ENCODE measurements at places on chromosomes 1 and 21.

- DNase-seq: no peak
Measured at GRCh38 chr1:180163041-180163440, 8.4 kb downstream of the QSOX1 start.

- DNase-seq: no peak
Measured at GRCh38 chr1:78153092-78153736, 107.4 kb downstream of the GIPC2 start.

DNA sequence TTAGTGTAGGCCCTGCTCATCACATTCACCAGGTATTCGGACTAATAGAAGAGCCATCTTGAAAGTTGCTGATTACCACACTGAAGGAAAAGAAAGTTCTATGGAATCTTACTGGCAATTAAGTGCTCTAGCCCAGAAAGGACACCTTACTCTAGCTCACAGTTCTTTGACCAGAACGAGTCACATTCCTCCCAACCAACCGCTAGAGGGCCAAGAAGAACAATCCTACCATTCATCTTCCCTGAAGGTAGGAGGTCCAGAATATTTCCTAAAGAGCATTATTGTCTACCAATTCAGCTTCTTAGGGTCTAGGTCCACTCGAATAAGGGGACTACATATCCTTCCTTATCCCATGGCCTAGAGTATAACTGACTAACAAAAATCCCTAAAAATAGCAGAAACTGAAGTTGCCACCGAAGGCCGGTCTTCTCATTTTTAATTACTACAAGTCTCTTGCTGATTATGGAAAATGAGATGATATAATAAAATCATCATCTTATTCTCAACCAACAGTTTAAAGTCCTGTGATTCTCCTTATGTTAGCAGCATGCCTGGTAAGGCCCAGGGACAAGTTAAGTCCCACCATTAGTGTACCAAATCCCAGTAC is 2.7 kb upstream of the FMO1 start:
- no peak for DNase-seq

DNA sequence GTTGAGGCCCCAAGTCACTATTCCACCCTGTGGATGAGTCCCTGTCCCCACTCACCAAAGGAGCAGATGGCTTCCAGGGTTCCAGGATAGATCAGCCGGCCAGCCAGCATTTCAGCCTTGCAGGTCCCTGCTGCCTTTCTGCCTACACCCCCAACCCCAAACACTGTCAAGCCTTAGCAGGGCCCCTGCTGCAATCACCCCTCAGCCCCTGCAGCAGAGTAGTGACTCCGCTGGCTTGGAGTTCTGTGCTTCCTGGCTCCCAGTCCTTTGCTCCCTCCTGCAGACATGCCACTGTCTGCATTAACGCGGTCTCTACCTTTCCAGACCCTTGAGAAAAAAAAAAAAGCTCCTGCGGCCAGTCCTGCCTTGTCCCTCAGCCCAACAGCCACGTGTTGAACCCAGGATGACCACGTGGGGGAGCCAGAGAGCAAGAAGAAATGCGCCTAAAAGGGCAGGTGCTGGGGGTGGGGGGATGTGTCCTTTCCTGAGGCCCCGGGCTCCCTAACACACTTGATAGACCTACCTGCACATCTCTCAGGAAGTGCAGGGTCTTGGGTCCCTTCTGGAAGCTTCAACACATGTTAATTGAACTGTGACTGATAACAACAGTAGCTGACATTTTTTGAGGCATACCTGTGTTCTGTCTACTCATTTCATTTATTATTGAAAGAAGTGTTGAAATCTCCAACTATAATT is 37.4 kb downstream of the RASSF5 start:
- DNase-seq: peak; percentile 87

GRCh38 chr1:204673909-204674649 is 11.5 kb downstream of the LRRN2 start:
- DNase-seq: no peak

GRCh38 chr1:37722181-37723071 is 30.1 kb downstream of the CDCA8 start:
- no peak for DNase-seq

GRCh38 chr1:244280859-244281258 is 170.8 kb downstream of the ADSS2 start:
- DNase-seq: no peak

DNA sequence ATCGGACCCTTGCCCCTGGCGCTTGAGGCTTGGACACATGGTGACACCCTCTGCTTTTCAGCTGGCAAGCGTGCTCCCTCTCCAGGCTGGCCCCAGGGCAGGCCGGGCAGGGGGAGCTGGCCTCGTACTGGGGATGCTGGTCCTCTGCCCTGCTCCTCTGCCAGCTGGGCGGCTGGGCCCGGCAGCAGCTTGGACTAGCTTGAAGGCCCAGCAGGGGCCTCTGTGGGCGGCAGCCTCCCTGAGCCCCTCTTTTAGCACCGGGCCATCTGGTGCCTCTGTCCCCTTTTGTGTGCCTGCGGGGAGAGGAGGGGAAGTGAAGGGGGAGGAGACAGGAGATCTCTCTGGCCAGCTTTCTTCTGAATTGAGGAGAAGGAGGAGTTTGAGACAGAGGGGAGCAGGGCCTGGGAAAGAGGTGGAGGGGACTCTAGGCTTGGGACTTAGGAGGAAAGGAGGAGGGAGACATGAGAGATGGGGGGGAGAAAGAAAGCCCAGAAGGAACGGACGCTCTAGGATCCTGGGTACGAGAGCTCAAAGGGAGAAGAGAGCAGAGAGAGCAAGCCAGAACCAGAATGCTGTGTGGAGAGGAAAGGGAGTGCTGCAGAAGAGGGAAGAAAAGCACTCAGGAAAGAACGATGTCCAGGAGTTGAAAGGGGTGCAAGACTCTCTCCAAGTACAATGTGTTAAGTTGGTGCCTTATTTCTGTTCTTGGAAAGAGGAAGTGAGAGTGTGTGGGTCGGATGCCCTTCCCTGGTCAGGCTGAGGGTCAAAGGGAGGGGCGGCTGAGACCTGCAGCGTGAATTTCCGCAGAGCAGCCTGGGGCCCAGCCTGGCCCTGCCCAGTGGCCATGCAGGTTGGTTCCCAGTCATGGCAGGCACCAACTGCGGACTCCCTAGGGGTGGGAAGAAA is 40.3 kb downstream of the IER5 start:
- DNase-seq: no peak

DNA sequence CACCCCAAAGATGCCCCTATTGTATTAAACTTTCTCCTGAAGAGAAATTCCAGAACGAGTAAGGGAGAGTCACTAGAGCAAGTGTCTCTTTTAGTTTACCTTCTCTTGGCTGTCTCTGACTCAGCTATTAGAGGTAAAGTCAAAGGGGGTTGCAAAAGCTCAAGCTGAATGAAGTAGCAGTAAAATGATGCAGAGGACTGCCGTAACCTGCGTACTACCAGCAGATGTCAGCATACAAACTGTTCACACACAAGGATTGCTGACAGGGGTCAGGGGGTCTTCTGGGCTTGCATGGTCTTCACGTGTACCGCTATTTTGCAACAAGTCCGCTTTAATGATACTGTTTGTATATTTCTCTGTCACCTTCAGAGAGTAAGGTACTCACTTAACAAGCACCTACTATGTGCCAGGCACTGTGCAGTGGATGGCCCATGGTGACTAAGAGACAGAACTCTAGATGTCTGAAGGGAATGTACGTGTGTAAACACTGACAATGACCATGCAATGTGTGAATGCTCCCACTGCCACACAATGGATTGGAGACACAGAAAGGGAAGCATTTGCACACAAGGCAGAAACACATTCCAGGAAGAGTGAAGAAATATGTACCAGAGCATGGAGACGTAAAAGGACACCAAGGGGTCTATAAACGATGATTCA is 34.9 kb downstream of the CHML start:
- DNase-seq: no peak

DNA sequence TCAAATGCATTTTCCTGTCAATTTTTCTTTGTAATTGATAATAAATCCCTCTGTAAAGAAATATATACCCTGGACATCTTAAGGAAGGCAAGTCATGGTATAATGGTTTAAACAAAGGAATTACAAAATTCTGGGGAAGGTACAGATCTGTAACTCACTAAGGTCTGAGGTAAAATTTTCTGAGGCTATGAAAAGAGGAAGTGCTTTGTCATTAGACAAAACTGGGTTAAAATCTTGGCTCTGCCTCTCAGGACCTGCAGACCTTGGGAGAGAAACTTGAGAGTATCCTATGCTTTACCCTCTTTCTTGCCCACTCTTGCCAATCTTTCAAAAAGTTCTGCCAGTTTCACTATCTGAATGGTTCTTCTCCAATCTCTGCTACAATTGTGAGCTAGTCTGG is 26.8 kb upstream of the BEND5 start:
- no peak for DNase-seq

- no peak for DNase-seq
Measured at GRCh38 chr1:4061521-4062031, 161.5 kb upstream of the C1orf174 start.

DNA sequence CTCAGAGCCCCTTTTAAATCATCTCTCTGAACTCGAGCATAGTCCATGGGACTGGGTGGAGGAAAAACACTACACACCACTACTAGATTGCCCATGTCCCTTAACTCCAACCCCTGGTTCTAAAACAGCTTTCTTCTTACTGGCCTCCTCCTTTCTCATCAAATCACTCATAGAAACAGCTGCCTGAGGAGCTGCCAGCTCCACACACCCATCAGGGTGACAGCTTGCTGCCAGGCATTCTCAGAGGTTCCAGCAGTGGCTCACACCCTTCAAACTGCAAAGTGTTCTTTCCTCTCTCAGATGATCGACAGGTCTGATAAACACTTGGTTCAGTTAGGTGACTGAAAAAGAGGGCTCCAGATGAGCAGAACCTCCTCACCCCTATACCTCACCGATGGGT is 543.0 kb upstream of the PLXNA2 start:
- no peak for DNase-seq

- no peak for DNase-seq
Measured at GRCh38 chr1:245779797-245780755, 625.3 kb downstream of the KIF26B start.

DNA sequence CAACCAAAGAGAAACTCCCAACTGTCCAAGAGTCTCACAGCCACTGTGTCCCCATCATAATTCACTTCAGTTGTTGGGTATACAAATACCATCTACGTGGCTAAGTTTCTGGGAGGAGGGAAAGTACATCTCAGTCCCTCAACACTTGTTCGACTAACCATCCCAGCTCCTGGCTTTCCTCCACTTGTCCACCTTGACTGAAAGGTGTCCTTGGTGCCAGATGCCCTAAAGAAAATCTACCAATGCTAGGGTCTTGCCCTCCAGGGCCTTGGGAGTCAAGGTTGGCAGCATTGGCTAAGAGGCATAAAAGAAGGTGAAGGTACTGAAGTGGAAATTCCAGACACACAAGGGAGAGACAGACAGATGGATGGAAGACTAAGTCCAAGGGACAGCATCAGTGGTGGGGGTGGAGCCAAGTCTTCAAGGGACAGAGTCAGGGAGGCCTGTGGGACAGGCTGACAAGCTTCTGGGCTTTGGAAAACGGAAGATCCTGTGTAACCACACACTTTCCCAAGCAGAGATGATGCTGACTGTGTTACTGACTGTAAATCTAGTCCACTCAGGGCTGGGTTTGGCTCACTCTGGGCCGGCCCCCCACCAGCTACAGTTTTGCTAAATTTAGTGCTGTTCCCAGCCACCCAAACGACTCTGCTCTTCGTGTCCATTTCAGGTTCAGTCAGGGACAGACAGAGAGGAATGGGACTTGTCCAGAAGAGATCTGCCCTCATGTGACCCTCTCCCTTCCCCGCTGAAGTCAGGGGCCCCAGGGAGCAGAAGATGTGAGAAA is 60.1 kb downstream of the CD34 start:
- DNase-seq: no peak

DNA sequence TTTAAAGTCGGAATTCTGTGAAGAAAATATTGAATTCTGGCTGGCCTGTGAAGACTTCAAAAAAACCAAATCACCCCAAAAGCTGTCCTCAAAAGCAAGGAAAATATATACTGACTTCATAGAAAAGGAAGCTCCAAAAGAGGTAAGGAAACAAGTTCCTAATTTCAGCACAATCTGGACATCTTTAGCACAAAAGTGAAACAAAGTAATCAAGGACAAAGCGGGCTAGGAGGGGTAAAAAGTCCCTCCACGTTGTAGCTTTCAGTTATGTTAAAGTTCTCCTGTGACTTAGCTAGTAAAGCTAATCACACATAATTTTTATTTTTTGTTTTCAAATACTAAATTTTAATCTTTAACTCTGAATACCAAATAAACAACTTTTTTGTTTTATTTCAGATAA is 2.2 kb downstream of the RGS2 start:
- no peak for DNase-seq

- no peak for DNase-seq
Measured at GRCh38 chr1:179754041-179754624, 11.0 kb downstream of the FAM163A start.

- DNase-seq: no peak
Measured at GRCh38 chr1:100718581-100718980, 961 bp upstream of the VCAM1 start.

GRCh38 chr1:183622013-183622412 is 13.6 kb downstream of the ARPC5 start:
- no peak for DNase-seq

DNA sequence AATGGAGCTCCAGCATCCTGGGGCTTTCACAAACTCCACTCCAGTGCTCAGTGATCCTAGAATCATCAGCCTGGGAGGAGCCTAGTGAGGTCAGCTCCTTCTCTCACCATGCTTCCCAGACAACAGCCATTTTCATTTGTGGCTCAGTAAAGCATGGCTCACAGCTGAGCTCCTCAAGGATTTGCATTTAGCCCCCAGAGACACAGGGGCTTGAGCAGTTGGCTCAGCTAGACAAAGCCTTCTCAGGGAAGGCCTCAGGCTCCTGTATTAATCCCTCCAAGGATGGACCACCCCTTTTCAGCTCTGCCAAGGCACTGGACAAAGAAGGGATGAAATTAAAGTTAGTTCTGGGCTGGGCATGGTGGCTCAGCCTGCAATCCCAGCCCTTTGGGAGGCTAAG is 39.5 kb downstream of the ERI3 start:
- DNase-seq: no peak

- DNase-seq: no peak
Measured at GRCh38 chr1:8667869-8668594, 149.4 kb downstream of the RERE start.

DNA sequence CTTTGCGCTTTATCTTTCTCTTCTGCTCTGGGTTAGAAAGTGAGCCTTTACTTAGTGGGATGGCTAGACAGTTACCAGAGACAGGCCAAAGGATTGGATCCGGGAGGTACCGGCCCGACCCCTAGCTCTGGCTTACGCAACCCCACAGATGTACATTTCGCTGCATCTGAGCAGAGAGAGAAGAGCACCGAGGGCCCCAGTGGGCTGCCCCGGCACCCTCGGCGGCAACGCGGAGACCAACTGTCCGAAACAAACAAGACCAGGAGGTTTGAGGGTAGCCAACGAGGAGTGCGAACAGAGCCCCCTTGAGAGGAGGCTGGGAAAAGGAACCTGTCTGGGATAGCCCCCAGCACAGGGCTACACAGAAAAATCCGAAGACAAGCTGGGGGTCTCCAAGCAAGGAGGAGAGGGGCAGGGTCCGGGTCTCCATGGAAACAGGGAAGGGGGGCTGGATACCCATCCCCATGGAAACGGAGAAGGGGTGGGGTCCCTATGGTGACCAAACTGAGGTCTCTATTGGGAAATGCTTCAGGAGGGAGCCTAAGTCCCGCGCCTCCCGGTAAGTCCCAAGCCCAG is 373 bp downstream of the MTF1 start:
- DNase-seq: no peak
